Hepatic stellate cell (primary cell): ENCODE measurements at places on chromosomes 11 and 22.

DNA sequence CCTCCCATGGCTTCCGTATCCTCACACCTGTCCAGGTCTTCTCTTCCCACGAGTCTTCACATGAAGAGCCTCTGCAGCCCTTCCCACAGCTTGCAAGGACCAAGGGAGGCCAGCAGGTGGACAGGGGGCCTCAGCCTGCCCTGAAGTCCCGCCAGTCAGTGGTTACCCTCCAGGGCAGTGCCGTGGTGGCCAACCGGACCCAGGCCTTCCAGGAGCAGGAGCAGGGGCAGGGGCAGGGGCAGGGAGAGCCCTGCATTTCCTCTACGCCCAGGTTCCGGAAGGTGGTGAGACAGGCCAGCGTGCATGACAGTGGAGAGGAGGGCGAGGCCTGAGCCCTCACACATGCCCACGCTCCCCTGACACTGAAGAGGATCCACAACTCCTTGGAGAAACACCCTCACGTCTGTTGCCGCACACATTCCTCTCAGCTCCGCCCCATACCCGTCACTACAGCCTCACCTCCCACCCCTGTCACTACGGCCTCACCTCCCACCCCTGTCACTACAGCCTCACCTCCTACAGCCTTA lies 8.3 kb downstream of the SSH3 start:
- DNase-seq: no peak

GRCh38 chr22:46774253-46774979 lies 12.0 kb downstream of the TBC1D22A start:
- no peak for DNase-seq

- peak; percentile 57 for DNase-seq
These were observed at the start of gene BTBD18 for GRCh38 chr11:57751676-57752253. BTBD18 (minus strand) TSS chr11:57751819; CDS start chr11:57751188, 631 bp downstream.

- DNase-seq: no peak
These were observed 123.8 kb downstream of the RAB38 start for GRCh38 chr11:88051396-88051795.

DNA sequence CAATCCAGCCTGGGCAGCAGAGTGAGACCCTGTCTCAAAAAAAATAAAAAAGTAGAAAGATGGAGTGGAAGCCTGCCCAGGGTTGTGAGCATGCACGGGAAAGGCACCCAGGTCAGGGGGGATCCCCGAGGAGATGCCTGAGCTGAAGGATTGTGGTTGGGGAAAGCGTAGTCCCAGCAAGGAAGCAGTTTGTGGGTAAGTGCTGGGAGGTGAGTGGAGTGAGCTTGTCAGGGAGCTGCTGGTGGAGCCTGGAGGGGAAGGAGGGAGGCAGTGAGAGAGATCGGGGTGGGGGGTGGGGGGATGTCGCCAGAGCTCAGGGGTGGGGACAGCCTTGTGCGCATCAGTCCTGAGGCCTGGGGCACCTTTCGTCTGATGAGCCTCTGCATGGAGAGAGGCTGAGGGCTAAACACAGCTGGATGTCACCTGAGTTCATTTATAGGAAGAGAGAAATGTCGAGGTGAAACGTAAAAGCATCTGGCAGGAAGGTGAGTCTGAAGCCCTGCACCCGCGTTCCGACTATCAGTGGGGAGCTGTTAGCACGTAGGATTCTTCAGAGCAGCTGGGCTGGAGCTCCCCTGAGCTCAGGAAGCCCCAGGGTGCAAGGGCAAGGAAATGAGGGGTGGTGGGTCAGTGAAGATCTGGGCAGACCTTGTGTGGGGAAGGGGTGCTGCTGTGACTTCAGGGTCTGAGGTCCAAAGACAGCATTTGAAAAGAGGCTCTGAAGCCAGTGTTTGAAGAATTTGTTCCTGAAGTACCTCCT lies 10.2 kb downstream of the TMEM121B start:
- DNase-seq: no peak

DNA sequence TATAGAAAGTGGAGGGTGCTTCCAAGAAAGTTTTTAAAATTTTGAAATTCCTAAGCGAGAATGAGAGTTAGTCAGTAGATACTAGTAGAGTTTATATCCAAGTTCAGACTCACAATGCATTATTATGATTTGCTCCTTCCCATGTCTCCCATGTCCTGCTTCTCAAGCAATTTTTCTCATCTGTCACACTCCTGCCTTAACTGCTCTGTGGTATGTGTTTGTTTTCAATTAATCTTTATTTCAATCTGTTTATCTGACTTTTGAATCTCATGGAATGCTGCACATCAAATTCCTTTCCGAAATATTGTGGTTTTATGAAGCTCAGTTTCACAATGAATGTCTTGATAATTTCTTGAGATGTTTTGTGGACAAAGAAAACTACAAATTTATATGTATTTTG lies 18.1 kb downstream of the THY1 start:
- no peak for DNase-seq
